T-cell (primary cell): ENCODE measurements at places on chromosomes 5 and 9.

DNA sequence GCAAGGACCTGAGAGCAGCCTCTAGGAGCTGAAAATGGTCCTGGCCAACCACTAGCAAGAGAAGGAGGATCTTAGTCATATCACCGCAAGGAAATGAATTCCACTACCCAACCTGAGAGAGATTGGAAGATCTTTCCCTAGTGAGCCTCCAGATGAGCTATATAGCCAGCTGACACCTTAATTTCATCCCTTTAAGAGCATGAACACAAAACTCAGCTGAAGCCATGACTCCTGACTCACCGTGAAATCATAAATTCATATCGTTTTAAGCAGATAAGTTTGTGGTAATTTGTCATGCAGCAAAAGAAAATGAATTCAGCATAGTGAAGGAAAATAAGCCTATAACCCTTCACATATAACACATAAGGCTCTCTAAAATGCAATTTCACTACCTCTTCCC is 23.5 kb downstream of the MAPKAP1 start:
- no peak for DNase-seq

- DNase-seq = no peak
Observed at GRCh38 chr5:132251220-132251725, 6.2 kb upstream of the PDLIM4 start.

DNA sequence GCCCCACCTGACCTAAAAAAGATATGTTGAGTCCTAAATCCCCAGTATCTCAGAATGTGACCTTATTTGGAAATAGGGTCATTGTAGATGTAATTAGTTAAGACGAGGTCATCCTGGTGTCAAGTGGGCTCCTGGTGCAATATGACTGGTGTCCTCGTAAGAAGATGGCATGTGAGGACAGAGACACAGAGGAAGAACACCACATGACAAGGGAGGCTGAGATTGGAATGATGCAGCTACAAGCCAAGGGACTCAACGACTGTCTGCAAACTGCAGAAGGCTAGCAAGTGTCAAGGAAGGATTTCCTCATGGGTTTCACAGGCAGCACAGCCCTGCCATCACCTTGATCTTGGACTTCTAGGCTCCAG is 100.4 kb upstream of the DAP start:
- DNase-seq = no peak

DNA sequence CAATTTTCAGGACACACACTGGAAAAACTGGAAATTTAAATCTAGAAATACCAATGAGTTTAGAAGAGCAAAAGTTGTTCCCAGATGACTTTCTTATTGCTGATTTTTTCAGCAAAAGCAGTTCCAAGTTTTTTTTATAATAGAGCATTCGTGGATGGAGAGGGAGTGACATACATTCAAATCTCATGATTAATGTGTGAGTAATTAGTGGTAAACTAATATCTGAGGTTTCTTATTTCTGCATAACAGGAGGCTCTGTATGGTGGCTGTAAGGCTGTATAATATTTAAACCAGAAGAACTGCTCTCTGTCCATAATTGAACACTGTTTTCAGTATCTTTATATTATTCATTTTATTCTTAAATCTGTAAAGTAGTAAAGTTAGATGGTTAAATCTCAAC is 25.8 kb downstream of the LYSMD3 start:
- no peak for DNase-seq

DNA sequence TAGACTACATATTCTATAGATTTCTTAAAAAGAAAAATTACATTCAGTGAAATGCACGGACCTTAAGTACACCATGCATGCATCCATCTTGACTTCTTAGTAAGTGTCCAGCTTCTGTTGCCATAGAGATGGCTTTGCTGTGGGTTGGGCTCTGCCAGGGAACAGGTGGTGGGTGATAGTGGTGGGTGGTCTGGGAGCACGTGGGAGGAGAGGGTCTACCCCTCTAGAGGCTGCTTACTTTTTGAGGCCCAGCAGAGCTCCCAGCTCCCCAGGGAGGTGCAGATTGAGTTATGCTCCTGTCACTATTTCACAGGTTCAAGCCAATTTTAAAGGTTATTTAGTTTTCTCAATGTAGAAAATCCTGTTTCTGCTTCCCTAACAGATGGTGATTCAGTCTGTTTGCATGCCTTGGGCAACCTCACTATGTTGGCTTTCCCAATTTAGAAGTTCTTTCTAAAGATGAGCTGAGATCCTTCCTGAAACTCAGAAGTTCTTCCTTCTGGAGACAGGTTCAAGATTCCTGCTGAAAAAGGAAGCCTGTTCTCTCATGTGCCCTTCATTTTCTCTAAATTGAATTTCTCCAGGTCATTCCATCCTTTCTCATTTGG is 107.4 kb upstream of the LHFPL2 start:
- DNase-seq = no peak

- no peak for DNase-seq
Observed at GRCh38 chr5:76223696-76224095, 140.5 kb downstream of the SV2C start.

GRCh38 chr5:171388816-171389168 is 1.1 kb downstream of the NPM1 start:
- no peak for DNase-seq

- DNase-seq = no peak
Observed at GRCh38 chr5:51345106-51345505, 38.1 kb upstream of the ISL1 start.

DNA sequence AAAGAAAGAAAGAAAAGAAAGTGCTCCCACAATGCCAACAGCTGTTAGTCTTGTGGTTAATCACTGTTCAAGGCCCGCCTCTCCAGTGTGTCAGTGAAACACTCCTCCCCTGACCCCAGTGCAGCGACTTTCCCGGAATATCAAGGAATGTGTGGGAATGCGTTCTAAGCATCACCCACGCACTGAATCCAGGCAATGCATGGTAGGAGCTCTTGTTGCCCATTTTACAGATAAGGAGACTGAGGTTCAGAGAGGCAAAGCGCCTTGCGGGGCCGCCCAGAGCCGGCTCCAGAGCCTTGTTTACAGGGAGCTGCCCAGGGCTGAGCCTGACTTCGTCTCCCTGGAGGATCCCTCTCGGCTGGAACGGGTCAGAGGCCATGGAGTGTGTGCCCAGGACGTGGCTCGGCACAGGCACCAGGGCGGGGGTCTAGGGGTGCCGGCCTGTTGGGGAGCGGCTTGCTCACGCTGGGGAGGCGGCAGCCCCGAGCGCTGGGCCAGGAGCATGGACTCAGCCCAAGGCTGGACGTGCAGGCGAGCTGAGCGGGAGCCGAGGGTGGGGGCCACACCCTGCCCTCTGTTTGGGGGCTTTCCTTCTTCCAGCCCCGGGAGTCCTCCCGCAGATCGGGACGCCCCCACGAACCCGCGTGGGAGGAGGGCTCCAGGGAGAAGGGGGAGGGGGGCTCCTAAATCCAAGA is 823 bp downstream of the ST6GALNAC6 start:
- DNase-seq = no peak

GRCh38 chr5:176692839-176693476 is 45.7 kb downstream of the TSPAN17 start:
- no peak for DNase-seq

GRCh38 chr9:108351571-108351970 is 504.2 kb downstream of the ACTL7B start:
- no peak for DNase-seq

DNA sequence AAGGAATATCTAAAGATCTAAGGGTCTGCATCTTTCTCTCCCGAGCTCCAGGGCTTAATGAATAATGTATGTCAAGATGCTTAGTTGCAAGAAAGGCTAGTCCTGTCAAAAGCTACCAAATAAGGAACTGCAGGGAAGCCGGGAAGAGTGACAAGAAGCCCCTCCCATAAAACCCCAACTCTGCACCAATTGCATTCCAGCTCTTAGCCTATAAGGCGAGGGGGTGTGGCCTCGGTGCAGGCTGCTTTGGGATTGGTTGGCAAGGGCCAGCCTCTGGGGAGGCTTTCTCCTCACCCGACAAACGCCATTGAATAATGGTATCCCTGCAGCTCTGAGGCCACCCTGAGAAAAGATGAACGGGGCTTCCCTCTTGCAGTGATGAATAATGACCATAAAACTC is 416.9 kb downstream of the RAB3C start:
- no peak for DNase-seq

DNA sequence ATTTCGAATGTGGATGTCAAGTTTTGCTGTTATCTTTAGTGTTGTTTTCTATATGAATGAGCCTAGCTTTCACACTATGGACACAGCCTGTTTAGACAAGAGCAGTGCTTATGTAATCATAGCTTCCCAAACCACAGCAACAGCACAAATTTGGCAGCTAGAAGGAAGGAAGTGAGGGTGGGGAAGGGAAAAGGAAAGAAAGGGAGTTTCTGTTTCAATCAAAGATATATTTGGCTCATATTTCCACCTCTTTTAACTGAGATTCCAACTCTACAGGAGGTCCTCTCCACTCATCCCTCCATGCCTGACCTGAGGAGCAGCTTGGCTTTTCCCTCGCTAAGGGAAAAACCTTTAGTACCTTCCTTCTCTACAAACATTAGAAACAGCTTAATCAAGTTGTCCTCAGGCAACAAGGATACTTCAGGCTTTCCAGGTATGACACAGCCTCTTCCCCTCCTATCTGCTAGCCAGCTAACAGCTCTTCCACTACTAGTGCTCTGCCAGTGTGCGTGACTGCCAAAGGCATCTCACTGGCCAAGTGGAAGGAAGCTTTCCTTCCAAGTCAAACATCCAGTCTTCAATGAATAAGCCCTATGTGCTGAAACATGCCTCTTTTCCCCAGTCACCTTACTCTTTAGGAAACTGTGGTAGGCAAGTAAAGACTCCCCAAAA is 268.6 kb upstream of the PTGER4 start:
- no peak for DNase-seq

- no peak for DNase-seq
Observed at GRCh38 chr5:81760521-81760920, 9.6 kb upstream of the SSBP2 start.

DNA sequence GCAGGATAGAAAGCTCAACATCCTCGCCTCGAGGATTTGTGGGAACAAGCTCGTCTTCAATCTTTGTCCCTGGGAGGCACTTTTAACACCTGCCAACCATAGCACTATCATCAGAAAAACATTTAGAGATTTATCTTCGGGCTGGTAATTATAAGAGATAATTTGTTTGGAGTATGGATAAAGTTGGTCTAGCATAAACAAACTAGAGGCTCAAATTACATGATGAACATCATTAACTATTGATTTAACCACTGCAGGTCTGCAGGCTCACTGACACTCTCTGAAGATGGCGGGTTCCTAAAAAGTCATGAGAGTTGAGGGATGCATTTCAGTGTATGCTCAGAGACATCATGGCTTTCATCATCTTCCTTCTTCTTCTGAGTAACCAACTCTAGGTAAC is 25.8 kb upstream of the PCA3 start:
- no peak for DNase-seq

GRCh38 chr5:129771058-129771838 is 23.4 kb downstream of the MINAR2 start:
- peak; percentile 29 for DNase-seq

GRCh38 chr9:92706218-92706940 is 36.4 kb upstream of the IPPK start:
- peak; percentile 24 for DNase-seq

DNA sequence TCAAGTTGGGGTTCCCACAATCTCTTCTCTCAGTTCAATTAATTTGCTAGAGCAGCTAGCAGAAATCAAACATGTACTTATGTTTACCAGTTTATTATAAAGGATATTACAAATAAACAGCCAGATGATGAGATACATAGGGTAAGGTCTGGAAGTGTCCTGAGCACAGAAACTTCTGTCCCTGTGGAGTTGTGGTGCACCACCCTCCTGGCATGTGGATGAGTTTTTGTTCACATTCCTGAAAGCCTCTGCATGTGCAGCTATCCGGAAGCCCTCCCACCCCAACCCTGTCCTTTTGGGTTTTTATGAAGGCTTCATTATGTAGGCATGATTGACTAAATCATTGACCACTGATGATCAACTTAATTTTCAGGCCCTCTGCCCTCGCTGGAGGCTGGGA is 791.2 kb upstream of the ZNF608 start:
- no peak for DNase-seq

DNA sequence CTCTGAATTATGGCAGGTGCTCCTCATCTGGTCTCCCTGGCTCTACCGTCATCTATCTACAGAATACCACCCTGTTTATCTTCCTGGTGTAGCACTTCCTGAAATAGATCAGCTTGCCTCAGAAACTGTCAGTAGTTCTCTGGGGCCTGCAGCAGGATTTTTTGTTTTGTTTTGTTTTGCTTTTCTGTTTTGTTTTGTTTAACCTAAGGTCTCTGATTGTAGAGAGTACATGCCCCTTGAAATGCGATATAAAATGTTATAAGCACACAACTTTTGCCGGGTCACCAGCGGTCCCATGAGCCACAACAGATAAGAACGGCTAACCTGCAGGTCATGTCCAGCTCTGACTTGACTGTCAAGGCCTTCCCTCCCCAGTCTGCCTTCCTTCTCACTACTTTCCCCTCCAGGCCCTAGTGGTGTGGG is 26.6 kb upstream of the CREBRF start:
- DNase-seq = no peak

- DNase-seq = no peak
Observed at GRCh38 chr5:57650360-57651069, 167.9 kb upstream of the ACTBL2 start.
